Thyroid gland (tissue), 4 donors: ENCODE measurements at places on chromosomes 6 and 20.

GRCh38 chr6:17448165-17448564 is 54.8 kb downstream of the CAP2 start:
- DNase-seq = peak; percentile 13

- DNase-seq = peak; percentile 25
Observed at GRCh38 chr20:16821211-16822089, 73.3 kb downstream of the OTOR start.

DNA sequence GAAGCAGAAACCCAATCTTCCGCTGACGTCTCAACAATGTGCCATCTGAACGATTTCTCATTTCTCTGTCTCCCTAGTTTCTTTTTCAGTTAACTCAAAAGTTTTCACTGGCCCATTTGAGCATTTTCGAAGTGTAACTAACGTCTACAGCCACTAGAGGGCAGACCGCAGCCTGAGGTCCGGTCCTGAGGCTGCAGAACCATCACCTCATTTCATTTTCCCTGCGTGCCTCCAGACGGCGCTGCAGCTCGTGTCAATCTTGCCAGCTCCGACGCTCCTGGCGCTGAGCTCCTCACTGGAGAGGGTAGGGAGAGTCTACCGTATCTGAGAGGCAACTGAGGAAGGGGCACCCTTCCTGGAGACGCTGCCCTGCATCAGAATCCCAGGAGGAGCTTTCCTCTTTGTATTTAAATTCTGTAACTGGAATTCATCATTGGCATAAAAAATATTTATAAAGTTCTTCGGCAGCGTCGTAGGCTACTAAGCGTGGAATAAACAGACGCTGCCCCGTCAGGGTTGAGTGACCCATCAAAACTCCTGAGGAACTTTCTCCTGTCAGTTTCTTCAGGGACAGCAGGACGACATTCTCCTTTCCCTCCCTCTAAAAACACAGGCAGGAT is 28.5 kb upstream of the DTNBP1 start:
- peak; percentile 85 for DNase-seq

- DNase-seq = no peak
Observed at GRCh38 chr6:131778169-131778568, 29.7 kb upstream of the ENPP1 start.

DNA sequence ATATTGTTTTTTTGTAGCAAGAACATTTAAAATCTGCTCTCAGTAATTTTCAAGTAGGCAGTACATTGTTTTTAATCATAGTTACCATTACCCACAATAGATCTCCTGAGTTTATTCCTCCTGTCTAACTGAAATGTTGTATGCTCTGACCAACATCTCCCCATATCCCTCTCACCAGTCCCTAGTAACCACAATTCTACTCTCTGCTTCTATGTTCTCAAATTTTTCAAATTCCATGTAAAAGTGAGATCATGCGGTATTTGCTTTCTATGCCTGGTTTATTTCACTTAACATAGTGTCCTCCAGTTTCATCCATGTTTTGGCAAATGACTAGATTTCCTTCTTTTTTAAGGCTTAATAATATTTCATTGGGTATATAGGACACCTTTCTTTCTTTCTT is 300.5 kb downstream of the KCNQ5 start:
- DNase-seq = no peak
